ENCODE measurements at places on chromosomes 3 and 15. TPM values are rescaled to one million over a fixed set of nuclear protein-coding genes. Genes with fewer than 3 reads are reported as not detected.

Gene TUSC7
- not detected for total RNA-seq

Gene CTDSPL2
- total RNA-seq, result 25.0 TPM

Gene ARHGEF26
- total RNA-seq, result 11.9 TPM

Gene RHCG
- 42.0 TPM for total RNA-seq

Gene FILIP1L
- 0.22 TPM for total RNA-seq
